ENCODE measurements at places on chromosomes 2 and 18.

DNA sequence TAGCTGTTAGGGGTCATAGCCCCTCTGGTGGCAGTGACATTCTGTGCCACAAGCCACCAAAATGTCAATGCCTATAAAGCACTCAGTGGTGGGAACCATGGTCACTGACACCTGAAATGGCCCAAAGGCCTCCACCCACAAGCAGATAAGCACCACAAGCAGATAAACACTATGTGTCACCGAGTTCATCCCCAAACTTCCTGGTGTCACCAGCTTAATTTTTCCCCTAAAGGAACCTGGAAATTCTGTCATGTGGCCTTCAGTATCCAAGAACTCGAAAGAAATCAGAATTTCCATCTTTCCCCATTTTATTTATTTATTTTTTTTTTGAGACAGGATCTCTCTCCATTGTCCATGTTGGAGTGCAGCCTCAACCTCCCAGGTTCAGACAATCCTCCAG lies 3.6 kb upstream of the TPRKB start:
- no peak for DNase-seq

DNA sequence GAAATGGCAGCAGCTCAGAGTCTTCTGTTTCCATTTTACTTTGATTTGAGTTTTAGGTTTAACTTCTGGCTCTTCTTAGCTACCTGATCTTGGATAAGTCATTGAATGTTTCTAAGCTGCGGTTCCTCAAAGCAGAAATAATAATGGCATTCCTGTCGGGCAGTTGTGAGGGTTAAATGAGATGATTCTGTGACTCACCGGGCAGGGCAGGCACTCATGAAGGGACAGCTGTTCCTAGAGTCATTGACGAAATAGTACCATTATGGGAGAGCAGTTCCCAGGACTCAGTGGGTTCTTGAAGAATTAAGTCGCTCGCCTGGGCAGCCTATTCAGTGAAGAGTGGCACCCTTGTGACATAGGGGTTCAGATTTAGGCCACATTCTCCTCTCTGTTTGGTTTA lies 10.3 kb downstream of the TRIB2 start:
- no peak for DNase-seq

- DNase-seq, result no peak
Observed at GRCh38 chr2:5839550-5839949, 147.4 kb downstream of the SOX11 start.

GRCh38 chr2:223979730-223980396 lies 22.6 kb downstream of the MRPL44 start:
- DNase-seq, result no peak

DNA sequence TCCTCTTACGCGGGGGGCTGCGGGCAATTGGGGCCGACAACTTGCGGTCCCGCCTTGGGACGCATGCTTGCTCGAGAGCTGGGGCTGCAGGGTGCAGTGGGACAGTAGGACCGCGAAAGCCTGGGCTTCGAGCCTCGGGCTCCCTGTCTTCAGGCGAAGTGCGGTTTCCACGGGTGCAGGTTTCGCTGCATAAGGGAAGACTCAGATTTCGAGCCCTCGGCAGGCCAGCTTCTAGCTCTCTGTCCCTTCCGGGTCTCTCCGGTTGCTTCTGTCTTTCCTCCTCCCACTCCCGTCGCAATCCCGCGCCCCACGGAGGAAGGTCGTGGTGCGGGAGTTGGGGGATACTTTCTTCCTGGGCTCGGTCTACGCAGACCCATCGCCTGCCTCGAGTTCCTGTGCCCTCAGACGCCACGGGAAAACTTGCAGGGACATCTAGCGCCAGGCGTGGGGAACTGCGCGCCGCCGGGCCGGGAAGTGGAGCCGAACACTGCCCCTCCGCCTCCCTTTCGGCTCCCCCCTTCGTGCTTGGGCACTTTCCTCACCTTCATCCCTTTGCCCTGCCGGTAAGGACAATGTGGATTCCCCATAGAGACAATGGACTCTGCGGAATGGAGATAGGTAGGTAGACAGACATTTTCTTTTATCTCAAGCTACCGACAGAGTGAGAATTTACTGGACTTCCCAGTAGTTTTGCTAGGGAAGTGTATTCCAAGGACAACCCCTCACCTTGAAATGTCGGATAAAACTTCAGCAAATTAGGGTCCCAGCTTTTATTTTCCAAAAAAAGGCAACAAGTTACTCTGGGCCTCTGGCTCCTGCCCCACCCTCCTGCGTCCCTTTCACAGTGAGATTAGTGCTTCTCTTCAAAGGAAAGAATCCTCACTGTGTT lies 4.2 kb upstream of the HOXD13 start:
- DNase-seq, result no peak

- no peak for DNase-seq
Observed at GRCh38 chr2:138237667-138238384, 263.7 kb upstream of the SPOPL start.
